ENCODE measurements at places on chromosomes 7 and 10.

GRCh38 chr7:32892521-32893206, 1.1 kb upstream of the KBTBD2 start:
- no peak for DNase-seq

- DNase-seq, result no peak
These were observed 47.9 kb upstream of the EN2 start for GRCh38 chr7:155409980-155410379.

GRCh38 chr7:93737953-93738352, 152.6 kb downstream of the TFPI2 start:
- no peak for DNase-seq

GRCh38 chr10:111297351-111297848, 220.6 kb downstream of the ADRA2A start:
- no peak for DNase-seq

GRCh38 chr7:128860158-128861073, 2.2 kb upstream of the ATP6V1F start:
- no peak for DNase-seq

GRCh38 chr7:139034855-139035585, 822 bp downstream of the ZC3HAV1L start:
- DNase-seq, result no peak

DNA sequence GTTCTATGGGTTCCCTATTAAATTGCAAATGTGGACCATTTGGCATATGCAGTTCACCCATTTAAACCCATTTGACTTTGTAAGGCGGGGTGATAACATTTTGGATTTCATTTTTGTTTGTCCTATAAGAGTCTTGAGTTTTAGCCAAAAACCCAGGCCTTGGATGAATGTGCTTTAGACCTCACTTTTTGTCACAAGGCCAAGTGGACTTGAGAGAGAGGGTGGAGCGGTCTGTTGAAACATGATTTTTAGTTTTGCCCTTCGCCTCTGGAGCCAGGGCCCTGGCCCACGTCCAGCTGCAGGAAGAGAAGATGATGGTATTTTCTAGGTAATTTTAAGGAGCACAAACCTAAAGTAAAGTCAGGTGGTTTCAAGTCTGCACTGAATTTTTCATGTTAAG, 260.1 kb downstream of the SLC25A13 start:
- DNase-seq, result no peak

GRCh38 chr7:156612930-156613329, 27.6 kb upstream of the RNF32 start:
- peak; percentile 37 for DNase-seq

DNA sequence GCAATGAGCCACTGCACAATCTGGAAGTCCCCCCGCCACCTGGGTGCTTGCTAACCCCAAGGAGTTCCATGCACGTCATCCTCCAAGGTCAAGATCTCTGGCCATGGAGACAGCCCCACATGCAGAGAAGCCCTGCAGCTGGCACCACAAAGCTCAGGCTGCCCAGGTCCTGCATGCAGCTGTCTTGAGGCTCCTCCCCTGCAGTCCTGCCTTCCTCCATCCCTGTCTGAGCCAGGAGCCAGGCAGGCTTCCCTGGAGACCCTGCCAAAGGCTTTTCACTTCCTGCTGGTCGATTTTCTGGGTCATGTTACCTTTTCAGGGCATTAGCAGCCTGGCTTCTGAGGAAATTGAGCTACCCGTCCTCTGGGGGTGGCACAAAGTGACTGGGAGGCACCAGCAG, 12.5 kb upstream of the TMEM72 start:
- no peak for DNase-seq

- DNase-seq, result peak; percentile 59
These were observed 37.7 kb upstream of the IKZF1 start for GRCh38 chr7:50266635-50267386.

GRCh38 chr10:132746801-132747625, 38.9 kb downstream of the NKX6-2 start:
- no peak for DNase-seq

- DNase-seq, result no peak
These were observed 307.9 kb upstream of the AOAH start for GRCh38 chr7:37032258-37032601.

- no peak for DNase-seq
These were observed 13.7 kb downstream of the MYL10 start for GRCh38 chr7:101615446-101615845.

- no peak for DNase-seq
These were observed 3.0 kb downstream of the BUB3 start for GRCh38 chr10:123157210-123157609.

DNA sequence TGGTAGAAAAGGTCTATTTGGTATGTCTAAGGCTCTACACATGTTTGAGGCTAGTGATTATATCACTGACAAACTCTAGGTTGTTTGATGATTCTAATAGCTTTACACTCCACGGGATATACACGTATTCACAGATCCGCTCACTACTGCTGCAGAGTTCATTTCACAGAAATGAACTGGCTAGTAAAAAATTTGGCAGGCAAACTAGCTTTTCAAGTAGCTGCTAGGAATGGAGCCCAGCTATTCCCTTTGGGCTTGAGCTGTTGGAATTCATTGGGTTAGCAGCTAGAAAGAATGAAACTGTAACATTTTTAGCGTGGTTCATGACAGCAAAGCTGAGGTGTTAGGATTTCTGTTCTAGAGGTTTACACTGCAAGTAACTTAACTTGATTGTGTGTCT, 37.6 kb downstream of the R3HCC1L start:
- no peak for DNase-seq

- no peak for DNase-seq
These were observed 882 bp downstream of the DLX6 start for GRCh38 chr7:97006055-97006815.

DNA sequence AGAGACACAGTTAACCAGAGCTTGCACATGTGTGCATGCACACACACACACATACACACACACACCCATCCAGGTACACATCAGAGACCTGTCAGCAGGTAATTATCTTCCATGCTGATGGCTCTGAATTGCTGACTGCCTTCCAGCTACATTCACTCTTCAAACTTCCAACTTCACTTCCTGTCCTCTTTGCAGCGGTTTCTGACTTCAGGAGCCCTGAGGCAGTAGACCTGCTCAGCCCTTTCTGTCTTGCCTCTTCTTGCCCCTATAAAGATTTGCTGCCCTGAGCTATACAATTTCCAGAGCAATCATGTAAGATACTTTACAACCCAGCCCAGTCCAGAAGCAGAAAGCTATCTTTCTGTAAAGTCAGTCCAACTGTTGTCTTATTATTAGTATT, 310.2 kb downstream of the FGFR2 start:
- DNase-seq, result no peak

DNA sequence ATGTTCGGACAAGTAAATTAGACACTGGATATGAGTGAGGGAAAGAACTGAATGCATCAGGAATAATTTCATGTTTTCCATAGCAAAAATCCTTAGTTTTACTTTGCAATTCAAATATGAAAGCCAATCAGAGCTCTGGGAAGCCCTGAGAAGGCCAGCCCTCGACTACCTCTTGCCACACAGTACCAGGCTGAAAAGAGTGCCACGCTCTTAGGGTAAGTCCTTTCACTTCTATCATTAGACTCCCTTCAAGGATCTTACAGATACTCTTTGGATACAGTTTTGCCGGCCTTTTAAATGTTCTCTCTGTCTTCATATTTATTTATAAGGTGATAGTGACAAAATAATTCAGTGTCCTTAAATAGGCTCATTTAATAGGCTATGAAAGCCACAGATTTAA, 1.9 kb downstream of the COBL start:
- DNase-seq, result no peak

DNA sequence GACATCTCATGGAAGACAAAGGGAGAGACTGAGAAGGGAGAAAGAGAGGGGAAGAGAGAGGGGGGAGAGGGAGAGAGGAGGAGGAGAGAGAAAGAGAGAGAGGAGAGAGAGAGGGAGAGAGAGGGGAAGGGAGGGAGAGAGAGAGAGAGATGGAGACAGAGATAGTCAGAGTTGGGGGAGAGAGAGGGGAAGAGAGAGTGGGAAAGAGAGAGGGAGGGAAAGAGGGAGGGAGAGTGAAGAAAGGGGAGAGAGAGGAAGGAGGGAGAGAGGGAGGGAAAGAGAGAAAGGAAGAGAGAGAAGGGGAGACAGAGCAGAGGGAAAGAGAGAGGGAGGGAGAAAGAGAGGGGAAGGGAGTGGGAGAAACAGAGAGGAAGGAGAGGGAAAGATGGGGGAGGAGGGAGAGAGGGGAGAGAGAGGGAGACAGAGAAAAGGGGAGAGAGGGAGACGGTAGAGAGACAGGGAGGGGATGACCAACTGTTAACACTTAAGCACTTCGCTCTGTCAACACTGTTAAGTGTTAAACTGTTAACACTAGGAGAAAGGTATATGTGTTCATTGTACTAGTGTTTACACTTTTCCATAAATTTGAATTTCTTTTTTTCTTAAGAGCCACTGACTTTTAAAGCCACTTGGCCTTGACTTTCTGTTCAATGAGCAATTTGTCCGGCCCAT, 21.8 kb upstream of the SDK1 start:
- DNase-seq, result no peak

DNA sequence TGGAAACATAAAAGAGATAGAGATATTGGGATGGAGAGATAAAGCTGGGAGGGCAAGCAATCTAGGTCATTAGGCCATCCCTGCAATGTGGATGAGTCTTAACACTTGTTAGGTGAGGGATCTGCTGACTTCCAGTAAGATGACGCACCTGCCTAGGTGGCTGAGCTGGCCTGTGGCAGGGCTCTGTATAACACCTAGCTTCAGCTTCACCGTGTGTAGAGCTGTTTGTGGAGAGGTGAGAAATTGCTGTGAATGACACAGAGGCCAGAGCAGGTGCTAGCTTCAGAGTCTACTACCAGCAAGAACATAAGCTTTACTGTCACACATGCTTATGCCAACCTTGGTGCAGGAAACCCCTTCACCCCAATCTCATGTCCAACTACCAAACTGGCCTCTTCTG, 1010.0 kb downstream of the TYW1 start:
- DNase-seq, result no peak

DNA sequence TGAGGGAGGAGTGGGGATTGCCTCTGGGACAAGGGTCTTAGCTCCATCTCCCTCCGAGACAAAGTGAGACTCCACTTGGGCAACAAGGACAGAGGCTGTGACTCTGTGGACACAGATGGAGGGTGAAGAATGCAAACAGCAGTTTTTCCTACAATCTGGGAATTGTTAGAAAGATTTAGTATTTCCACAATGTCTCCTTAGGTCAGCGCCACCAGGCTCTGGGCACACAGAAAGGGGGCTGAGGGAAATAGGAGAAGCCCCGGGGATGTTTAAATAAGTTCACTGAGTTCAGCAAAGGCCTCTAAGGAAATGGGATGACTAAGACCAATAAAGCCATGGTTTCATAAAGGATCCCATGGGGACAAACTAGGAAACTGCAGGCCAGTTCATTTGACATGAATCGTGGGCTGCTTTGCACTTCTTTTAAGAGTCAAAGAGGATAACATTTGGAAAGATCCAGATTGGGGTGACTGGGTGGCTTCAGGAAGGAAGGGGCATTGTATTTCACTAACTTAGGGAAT, 219.8 kb upstream of the GLI3 start:
- DNase-seq, result no peak

DNA sequence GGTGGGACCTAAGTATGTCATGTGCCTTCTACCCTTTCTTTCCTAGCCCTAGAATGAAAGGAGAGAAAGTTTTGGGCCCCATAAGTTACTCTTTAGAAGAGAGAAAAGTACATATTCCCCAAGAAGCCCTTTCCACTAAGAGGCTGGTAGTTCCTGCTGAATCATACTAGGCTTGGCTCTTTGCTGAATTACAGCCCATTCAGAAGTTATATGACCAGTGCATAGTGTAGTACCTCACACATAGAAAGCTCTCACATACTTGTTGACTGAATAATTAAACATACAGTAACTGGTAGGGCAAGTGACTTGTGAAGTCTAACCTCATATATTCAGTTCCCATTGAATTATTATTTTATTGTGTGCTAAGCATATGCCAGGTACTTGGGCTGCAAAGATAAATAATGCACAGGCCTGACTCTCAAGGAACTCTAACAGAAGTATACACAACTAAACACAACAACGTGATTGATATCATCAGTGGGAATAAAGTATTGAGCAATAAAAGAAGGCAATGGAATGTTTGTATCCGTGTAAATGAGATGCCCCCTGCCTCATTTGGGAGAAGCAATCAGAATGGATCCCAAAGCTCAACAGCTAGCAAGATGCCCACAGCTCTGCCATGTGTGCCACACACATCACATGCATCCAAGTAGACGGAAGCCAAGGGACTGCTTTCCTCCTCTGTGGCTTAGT, 38.9 kb upstream of the UBN2 start:
- DNase-seq, result no peak

GRCh38 chr10:110803830-110804338, 67.8 kb upstream of the PDCD4 start:
- DNase-seq, result no peak

DNA sequence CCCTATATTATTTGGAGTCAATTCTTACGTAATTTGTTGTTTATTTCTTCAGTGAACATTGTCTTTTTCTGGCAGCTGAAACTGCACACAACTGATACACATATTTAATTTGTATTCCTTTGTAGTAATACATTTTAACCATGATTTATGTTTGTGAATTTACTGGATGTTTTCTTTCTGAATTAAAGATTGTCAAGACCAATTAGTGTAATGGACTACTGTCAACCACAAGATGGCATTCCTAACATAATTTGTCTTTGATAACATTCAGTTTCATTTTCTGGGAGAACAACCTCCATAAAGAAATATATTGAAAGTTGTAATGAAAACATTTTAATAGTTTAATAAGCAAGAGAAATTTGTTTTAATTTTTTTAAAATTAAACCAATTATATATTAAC, 10.1 kb downstream of the THNSL1 start:
- DNase-seq, result no peak

All from activated CD8-positive, alpha-beta memory T cell treated with anti-CD3 and anti-CD28 coated beads for 1 hour (primary cell).